ENCODE measurements at places on chromosomes 12 and 14. TPM values are rescaled to one million over a fixed set of nuclear protein-coding genes. Genes with fewer than 3 reads are reported as not detected.

Gene PLEK2
- total RNA-seq = 0.57 TPM

DNA sequence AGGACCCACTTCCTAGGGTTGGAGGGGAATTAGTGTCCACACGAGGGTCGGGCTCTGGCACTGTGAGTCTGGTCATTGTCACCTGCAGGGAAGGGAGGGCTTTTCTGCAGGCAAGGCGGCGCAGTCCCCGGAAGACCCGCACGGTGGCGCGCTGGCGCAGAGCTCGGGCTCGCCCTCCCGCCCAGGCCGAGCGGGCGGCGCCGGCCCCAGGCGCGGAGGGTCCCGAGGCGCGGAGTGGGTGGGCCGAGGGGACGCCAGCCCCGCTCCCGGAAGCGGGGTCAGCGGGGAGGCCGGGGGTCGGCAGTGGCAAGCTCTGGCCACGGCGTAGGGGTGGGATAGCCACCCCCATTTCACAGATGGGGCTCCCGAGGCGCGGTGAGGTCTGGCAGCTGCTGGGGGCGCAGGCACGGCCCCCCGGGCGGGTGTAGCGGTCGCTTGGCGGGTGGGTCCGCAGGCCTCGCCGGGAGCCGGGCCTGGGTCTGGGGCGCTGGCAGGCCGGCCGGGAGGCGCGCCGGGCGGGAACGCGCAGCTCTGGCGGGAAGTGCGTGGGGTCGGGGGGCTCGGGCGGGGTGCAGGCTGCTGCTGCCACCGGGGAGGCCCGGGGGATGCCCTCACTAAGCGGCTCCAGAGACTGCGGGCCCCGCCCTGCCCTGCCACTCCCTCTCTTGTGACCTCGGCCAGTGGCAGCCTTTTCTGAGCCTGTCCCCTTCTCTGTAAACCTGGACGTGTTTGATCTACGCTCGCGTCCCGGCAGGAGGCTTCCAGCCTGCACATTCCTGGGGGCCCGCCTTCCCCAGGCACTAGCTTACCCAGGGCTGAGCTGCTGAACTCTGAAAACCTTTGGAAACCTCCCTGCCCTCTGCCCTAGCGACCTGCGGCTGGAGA is 46.1 kb downstream of the CYP46A1 start:
- no peaks in the 10 kb centered on the region for H3K36me3 ChIP-seq
- peaks cover 8% of the 10 kb centered on the region for H3K27me3 ChIP-seq
- DNase-seq = peak; percentile 56
- H3K4me3 ChIP-seq = no peak overlapping the region
- no peaks in the 10 kb centered on the region for H3K4me1 ChIP-seq
- no peak overlapping the region for H3K27ac ChIP-seq

Gene A2ML1
- not detected for total RNA-seq

- no peak overlapping the region for H3K27ac ChIP-seq
- H3K4me3 ChIP-seq = no peak overlapping the region
- peak; percentile 68 for DNase-seq
- H3K4me1 ChIP-seq = peaks cover 9% of the 10 kb centered on the region
Measured at GRCh38 chr12:123271001-123271668, 521 bp downstream of the CDK2AP1 start.

- no peak for DNase-seq
- H3K27ac ChIP-seq = no peak overlapping the region
- H3K4me3 ChIP-seq = no peak overlapping the region
- H3K27me3 ChIP-seq = peaks cover 11% of the 10 kb centered on the region
Measured at GRCh38 chr14:67416810-67417209, 4.8 kb upstream of the PLEK2 start.

DNA sequence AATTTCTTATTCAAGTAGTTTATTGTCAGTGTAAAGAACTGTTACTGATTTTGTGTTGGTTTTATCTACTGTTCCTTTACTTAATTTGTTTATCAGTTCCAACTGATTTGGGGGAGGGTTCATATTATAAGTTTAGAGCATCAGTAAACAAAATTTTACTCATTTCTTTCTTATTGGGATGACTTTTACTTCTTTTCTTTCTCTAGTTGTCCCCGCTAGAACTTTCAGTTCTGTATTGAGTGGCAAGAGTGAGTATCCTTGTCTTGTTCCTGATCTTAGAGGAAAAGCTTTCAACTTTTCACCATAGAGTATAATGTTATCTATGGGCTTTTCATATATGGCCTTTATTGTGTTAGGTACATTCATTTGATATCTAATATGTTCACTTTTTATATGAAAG is 584.1 kb downstream of the LRFN5 start:
- H3K4me1 ChIP-seq = no peaks in the 10 kb centered on the region
- no peak for DNase-seq
- no peaks in the 10 kb centered on the region for H3K36me3 ChIP-seq
- no peak overlapping the region for H3K27ac ChIP-seq
- no peaks in the 10 kb centered on the region for H3K27me3 ChIP-seq
